SIG-M5 (cell line): ENCODE measurements at places on chromosomes 1 and 21.
A peak's percentile ranks its signal among the peaks of the same experiment; 100 is the strongest.

DNA sequence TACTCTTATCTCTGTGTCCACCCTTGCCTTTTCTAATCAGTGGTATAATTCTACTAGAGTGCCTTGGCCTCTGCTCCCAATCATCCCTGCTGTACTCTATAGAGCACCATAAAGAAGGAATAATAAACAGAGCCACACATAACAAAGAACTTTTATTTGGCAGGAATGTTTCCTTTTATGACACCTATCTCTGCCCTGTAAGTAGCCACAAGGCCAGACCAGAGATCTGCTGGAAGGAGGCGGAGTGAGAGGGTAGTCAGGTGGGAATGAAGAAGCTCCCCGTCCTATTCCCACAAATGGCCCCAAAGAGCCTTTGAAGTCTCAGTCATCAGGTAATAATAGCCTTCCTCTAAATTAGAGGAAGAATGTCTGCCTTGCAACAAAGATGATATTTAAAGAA lies 32.7 kb downstream of the WLS start:
- no peak for DNase-seq

GRCh38 chr1:238954865-238955264 lies 431.5 kb upstream of the CHRM3 start:
- DNase-seq: no peak

- no peak for DNase-seq
Observed at GRCh38 chr1:33610391-33610790, 137.9 kb downstream of the ZSCAN20 start.

GRCh38 chr1:153977250-153978240 lies at the start of gene JTB:
Gene JTB, minus strand, starts transcription at chr1:153977674. Its CDS starts 422 bp downstream, at chr1:153977252.
- peak; percentile 52 for DNase-seq

DNA sequence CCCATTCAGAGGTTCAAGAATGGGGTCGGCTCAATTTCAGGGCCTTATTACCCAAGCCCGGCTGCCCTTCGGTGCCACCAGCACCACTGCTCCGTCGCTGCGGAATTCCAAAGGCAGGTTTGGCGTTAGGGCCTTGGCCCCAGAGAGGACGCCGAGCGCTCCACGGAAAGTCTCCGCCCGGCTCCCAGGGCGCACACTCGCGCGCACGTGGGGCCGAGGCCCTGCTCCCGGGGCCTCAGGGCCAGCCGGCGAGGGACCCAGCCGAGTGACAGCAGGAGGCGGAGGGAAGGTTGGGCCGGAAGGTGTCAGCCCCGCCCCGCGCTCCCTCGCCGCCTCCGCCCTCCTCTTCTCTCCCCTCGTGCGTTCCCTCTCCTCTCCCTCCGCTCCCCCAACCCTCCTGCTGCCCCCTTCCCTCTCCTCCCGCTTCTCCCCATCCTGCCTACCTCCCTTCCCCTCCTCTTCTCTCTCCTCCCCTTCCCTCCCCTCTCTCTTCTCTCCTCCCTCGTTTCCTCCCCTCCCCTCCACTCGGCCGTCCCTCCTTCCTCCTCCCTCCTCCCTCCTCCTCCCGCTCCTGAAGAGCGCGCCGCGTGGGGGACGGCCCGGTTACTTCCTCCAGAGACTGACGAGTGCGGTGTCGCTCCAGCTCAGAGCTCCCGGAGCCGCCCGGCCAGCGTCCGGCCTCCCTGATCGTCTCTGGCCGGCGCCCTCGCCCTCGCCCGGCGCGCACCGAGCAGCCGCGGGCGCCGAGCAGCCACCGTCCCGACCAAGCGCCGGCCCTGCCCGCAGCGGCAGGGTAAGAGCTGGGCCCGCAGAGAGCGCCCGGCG lies at the start of gene ETS2:
ETS2 (plus strand) TSS at position 602 of the 825 bp plus-strand sequence. CDS start 4,106 bp downstream, outside the sequence.
- DNase-seq: peak; percentile 55

DNA sequence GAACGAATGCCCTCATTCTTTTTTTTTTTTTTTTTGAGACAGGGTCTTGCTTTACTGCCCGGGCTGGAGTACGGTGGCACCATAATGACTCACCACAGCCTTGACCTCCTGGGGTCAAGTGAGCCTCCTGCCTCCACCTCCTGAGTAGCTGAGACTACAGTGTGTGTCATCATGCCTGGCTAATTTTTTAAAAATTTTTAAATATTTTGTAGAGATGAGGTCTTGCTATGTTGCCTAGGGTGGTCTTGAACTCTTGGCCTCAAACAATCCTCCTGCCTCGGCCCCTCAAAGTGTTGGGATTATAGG lies 69.4 kb downstream of the ALG14 start:
- DNase-seq: no peak

DNA sequence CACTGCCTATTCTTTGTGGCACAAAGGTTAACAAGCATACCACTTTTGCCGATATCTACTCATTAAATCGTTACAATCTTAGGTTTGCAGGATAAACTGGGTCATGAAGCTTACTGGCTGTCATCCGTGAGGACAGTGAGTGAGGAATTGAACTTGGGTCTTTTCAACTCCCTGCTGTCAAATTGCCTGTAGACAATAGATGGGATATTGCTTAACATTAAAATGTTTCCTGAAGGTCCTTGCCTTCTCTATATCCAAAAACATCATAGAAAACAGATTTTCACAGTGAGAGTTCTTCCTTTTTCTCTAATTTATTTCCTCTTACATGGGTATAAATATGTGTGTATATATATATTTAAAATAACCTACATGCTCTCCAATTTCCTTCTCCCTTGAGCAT lies 257.8 kb downstream of the LMO4 start:
- DNase-seq: no peak

DNA sequence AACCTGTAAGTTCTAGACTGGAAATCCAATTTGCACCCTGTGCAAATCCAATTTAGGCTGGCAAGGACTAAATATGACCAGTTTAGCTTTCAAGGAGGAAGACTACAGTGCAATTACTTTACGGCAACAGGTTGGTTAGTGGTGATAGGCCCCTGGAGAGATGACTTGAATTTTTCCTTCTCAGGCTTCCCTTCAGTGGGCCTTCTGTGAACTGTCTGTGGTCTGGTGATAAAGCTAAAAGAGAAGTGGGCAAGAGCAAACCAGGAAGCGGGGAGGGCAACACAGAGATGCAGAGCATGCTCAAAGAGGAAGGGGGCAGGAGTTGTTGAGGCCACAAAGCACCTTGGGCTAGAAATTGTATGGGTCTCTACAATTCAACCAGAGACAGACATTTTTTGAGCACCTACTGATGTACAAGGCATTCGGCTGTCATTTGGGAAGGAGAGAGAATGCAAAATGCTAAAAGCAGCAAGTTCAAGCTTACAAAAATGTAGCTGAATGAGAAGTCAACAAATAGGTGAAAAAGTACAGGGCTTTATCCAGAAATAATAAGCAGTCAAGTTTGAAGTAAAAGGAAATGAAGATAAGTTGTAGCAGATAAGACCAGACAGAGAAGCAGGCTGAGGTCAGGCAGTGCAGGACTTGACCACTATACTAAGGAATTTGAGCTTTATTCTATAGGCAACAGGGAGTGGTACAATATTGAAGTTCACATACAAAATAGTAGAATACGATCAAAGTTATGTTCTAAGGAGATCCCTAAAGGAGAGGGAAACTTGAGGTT lies 23.9 kb downstream of the INPP5B start:
- peak; percentile 87 for DNase-seq

DNA sequence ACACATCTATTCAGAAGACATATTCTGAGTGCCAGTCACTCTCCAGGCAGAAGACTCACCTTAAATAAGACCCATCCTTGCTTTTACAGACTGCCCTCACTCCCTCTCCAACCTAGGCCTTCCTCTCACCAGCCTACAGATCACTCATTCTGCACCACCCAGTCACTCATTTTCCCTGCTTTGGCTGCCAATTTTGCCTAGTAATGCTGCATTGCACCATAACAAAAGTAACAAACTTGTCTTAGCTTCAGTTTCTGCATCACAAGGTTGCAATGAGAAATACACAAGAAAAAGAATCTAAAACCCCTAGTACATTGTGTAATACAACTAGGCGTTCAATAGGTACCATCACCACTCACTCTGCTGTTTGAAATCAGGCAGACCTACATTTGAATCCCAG lies 292.4 kb downstream of the PLPP3 start:
- DNase-seq: no peak

- no peak for DNase-seq
Observed at GRCh38 chr1:205318231-205318991, 3.1 kb downstream of the NUAK2 start.
